T follicular helper cell (primary cell): ENCODE measurements at places on chromosomes 13 and 19.

DNA sequence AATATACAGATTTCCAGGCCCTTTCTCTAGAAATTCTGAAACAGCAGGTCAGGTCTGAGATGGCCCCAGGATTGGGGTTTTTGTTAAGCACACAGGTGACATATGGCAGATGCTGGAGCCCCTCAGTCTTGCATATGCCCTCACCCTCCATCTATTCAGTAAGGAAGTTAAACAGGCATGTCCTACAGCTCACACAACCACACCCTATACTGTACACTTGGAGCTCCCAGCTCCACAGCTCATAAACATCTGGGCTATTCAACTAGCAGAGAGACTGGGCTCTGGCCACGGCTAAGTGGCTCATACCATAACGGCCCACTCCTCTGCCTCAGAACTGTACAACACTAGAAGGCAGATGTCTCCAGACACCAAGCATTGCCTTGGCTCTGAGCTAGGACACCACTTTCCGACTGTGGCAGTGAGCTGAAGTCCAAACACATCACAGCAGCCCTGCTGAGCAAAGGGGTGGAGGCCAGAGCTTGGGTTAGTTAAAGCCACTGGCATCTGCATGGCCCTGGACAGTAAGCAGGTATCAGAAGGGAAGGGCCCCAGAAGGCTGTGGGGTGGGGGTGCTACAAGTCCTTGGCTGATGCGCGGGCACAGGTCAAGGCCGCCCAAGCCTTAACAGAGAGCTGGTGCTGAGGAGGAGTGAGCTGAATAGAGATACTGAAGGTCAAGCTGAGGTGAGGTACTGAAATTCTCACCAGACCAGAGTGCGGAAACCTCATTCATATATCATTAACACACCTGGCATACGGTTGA is 79.1 kb downstream of the ABCC4 start:
- DNase-seq, result no peak

DNA sequence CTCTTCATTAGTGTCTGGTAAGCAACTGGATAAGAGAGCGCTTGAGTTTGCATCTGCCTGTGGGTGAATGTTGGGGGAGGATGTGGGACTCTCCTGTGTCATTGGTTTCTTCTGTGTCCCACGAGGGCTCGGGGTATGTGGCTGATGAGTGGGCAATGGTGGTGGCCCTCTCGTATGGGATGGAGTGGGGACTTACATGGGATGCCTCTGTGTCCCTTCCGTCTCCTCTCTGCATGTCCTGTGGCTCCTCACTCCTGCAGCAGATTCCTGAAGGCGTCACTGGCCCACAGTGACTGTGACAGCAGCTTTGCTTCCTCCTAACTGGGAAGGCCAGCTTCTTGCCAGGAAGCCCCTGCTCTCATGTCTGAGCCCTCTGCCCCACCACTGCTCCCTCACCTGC is 2.6 kb upstream of the LRP3 start:
- no peak for DNase-seq

DNA sequence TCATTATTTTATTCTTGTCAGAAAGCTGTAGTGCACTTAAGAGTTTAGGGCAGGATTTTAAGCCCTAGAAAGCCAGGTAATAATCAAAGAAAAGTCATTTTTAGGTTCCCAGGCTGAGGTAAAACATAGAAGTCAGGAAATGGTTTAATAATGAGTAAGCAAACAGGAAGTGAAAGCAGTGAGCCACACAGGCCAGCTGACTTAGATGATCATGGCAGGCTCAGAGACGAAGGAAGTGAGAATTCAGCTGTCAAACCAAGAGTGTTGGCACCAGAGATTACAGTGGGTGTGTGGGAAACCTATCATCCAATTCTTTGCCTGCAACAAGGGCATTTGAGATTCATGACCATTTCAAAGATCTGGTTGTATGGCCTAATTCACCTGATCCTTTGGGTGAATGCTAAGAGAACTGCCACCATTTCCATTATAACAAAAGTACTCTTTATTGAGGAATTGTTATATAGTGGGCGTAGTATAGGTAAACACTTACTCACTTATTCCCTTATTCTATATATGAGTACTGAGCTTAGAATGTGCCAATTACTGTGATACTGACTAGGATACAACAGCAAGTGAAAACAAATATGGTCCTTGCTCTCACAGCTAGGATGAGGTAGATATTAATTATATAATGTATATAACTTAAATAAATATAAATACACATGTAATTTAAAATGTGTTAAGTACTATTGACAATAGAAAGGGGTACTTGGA is 103.7 kb upstream of the EDNRB start:
- DNase-seq, result peak; percentile 1

- DNase-seq, result no peak
These were observed 1885.1 kb downstream of the OLFM4 start for GRCh38 chr13:54913668-54914067.

GRCh38 chr13:52104624-52105023 is 24.2 kb downstream of the NEK5 start:
- DNase-seq, result no peak

DNA sequence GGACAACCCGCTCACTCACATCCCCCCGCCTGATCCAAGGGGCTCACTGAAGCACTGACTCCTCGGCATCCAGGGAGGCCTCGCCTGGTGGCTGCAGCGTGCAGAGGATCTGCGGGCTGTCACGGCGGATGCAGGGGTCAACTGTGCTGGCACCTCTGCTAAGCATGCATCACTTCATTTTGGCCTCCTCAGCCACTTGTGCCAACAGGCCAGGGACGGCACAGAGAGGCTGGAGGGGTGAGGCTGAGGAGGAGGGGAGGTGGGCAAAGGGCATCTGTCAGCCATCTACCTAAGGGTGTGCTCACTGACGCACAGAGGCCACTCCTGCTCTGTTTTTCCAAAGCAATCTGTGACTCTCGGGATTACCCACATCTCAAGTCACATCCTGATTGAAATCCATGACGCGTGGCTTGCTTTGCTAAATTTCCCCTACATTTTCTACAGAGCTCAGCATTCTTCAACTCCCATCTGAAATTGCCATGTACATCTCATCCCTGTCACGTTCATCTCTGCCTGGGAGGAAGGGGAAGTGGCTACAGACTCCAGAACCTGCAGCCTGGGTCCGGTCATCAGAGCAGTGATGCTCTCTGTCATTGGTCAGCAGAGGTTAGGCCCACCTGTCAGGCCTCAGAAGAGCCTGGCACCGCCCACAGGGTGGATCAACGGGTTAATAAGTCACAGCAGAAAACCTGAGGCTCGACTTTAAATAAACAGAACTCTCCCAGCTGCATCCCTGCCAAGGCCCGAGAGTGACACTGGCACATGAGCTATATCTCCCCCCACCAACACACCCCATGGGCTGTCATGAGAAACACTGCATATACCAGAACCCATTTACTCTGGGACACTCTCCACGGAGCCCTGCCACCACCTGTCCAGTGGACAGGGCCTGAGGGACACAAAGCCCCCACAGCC is 17.6 kb downstream of the ELL start:
- no peak for DNase-seq
